ENCODE measurements at places on chromosomes 12 and 14.

DNA sequence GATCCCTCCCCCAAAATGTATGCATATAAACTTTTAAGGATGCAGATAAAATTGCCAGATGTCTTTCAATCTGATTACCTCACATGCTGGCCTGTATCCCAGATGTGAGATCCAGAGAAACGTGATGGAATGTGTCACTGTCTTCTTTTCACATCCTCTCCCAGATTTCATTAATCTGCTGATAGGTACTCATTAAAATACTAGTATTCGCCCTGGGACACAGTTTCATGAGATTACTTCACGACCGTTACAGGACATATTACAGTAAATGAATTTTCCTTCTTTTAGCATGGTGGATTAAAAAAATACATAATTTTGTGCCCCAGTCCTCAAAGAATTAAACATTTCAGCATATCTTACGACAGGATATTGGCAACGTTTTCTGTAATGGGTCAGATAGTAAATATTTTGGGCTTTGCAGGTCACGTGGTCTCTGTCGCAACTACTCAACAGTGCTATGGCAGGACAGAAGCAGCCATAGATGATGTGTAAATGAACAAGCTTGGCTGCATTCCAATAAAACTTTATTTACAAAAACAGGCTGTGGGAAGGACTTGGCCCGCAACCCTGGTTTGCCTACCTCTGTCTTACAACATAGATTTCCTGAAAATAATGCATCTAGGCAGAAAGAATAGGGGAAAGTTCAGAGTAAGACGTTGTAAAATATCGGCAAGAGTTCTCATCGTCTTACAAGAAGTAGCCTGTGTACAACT, 156.0 kb upstream of the DIO3 start:
- no peak for DNase-seq

DNA sequence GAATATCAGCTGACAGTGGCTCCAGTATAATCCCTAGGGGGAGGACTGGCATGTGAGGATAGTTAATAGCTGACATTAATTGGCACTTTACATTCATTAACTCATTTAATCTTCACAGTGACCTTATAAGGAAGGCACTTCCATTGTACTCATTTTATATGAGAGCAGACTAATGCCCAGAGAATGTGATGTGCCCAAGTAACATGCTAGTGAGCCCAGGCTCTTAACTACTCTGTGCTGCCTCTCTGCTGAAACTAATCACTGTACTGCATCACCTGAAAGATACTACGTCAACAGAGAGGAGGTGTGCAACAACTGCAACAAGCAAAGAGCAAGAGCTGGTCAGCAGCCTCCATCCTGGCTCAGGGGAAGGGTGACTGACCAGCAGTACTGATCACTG, 40.1 kb downstream of the GALNT4 start:
- DNase-seq: no peak

- DNase-seq: no peak
Measured at GRCh38 chr14:56515739-56516138, 63.9 kb upstream of the TMEM260 start.

DNA sequence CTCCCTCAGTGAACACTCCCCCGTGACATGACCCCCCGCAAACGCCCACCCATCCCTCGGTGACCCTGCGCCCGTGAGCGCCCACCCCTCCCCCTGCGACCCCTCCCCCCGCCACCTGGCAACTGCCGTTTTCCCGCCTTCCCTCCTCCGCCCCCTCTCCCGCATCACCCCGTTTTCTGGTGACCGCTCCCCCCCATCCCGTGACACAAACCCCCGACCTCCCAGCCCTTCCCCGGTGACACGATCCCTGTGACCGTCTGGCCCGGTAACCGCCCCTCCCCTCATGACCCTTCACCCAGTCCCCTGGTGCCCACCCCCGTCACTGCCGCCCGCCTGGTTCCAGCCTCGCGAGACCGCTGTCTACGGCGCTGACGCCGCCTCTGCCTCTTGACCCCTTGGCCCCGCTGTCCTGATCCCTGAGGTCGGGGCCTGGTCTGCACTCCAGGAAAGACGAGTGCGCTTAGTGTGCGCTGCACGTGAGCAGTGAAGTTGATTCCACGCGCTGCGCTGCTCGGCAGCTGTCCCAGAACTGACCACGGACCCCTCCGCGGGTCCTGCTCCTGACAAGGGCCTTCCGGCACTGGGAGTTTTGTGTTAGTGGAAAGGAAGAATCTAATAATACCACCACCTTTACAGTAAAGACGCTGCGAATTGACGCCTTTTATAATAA, 59.4 kb downstream of the DDX51 start:
- DNase-seq: no peak

DNA sequence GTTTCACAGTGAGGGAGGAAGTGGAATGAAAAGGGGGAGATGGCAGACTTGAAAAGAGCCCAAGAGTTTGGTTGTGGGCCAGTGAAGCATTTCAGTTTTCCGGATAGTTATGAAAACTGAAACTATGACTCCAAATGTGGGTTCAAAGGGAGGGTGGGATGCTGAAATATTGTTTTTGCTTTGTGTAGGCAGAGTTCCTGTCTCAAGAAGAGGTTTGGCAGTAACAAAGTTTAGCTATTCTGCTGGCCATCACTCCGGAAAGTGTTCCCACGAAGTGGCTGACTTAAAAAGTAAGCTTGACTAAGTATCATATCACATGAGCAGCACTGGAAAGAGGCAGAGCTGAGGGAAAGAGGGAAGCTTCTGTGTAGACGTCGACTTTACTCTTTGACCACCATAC, 85.2 kb downstream of the CAND1 start:
- no peak for DNase-seq

- no peak for DNase-seq
Measured at GRCh38 chr12:76375939-76376338, 27.7 kb upstream of the BBS10 start.

- no peak for DNase-seq
Measured at GRCh38 chr14:97458661-97459579, 661.7 kb downstream of the VRK1 start.

Measured in NCI-H1417 treated with DMSO at 0.1 percent for 48 hours (cell line).